Foreskin melanocyte (primary cell): ENCODE measurements at places on chromosomes 4 and X.

DNA sequence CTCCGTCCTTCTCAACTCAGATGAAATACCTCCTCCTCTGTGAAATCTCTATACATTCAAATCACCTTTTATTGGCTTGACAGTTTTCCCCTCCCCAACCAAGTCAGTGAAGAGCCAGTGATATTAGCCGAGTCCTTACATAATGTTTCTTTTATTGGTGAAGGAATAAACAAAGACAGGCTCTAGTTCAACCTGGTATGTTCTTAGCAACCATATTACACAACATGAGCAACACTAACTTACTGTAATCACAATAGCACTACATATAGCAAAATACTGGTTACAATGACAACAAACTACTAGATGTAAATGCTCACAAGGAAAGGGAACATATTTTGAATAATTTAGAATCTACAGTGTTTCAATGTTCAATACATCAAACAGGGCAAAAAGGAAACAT lies 19.9 kb downstream of the DHX15 start:
- peak; percentile 32 for DNase-seq

DNA sequence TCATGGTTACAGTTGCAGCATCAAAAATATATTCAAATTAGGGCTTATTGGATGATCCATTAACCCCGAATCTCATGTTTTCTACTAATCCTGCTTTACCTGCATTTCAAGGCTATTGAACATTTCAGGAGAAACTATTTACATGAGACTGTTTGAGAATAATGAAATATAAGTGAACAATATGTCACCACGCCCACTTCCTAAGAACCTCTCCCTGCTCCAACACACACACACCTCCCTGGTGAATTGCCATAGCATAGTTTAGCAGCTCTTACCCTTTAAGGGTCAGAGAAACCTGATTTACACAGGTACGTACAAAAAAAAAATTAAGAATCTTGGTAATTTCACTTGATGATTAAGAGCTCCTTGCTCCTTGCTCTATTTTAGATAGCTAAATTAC lies 113.4 kb downstream of the ANXA5 start:
- DNase-seq: no peak

DNA sequence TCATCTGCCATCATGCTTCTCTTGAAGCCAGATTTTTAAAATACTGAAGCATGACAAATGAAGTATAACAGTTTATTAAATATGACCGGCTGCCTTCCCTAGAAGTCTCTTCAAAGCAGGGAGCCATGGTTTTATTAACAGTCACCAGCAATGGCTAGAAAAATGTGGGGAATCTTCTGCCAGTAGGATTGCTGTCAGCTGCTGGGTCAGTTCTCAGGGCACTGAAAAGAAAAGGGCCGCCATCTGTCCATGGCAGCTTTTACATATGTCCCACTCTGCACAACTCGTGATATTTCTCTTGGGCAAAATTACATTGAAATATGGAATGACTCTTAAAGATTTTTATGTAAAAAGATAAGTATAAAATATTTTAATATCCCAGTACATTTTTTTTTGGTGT lies 2.8 kb downstream of the CCNG2 start:
- no peak for DNase-seq

GRCh38 chrX:79288733-79289132 lies 78.4 kb downstream of the ITM2A start:
- DNase-seq: no peak

GRCh38 chrX:24154490-24155034 lies 5.0 kb downstream of the ZFX start:
- no peak for DNase-seq
